Kidney tubule cell (primary cell): ENCODE measurements at places on chromosomes 5 and 9.
A peak's percentile ranks its signal among the peaks of the same experiment; 100 is the strongest.

GRCh38 chr5:89471115-89471514 lies 588.1 kb upstream of the MEF2C start:
- no peak for DNase-seq

- DNase-seq: no peak
These were observed 6.4 kb upstream of the C6 start for GRCh38 chr5:41219658-41220269.

DNA sequence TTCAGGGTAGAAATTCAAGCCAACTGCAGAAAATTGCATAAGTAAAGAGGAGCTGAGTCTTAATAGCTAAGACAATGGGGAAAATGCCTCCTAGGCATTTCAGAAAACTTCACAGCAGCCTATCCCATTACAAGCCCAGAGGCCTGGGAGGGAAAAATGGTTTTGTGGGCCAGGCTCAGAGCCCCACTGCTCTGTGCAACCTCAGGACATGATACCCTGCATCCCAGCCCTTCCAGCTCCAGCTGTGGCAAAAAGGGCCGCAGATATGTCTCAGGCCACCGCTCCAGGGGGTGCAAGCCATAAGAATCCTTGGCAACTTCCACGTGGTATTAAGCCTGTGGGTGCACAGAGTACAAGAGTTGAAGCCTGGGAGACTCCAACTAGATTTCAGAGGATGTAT lies 387.0 kb downstream of the ARRDC3 start:
- no peak for DNase-seq

- DNase-seq: no peak
These were observed 162.5 kb upstream of the SMIM23 start for GRCh38 chr5:171623107-171623506.

GRCh38 chr9:98101416-98101815 lies 17.6 kb downstream of the TRIM14 start:
- DNase-seq: no peak

GRCh38 chr9:122354536-122355199 lies 16.2 kb upstream of the PTGS1 start:
- no peak for DNase-seq

DNA sequence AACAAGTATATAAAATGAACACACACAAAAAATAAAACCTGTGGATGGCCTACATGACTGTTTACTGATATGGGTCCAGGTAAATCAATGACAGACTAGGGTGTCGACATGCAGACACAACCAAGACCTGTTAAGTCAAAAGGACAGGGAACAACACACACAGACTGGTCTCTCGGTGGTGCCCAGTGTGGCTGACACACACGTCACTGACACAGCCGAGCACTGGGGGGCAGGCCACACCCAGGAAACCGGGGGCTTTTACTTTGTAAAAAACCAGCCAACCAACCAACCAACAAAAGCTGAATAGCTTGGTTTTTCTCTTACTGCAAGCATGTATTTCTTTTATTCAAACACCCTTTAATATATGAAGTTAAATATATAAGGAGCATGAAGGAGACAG lies 5.0 kb downstream of the FAM163B start:
- no peak for DNase-seq

GRCh38 chr9:133238851-133239532 lies 29.9 kb upstream of the OBP2B start:
- peak; percentile 75 for DNase-seq
